Thoracic aorta endothelial cell (primary cell): ENCODE measurements at places on chromosomes 11 and 22. TPM values are rescaled to one million over a fixed set of nuclear protein-coding genes. Genes with fewer than 3 reads are reported as not detected.

Gene TUB
- 2.1 and 13.0 TPM in 2 replicates for total RNA-seq

Gene ACCS
- total RNA-seq = 4.8 and 8.2 TPM in 2 replicates

Gene TRIM29
- not detected in 2 replicates for total RNA-seq

Gene MMP12
- not detected in 2 replicates for total RNA-seq

Gene MS4A4A
- total RNA-seq = not detected in 2 replicates

Gene SHISA8
- not detected in 2 replicates for total RNA-seq

Gene RPS19BP1
- 43.4 and 68.9 TPM in 2 replicates for total RNA-seq

Gene PDGFD
- 11.8 and 12.2 TPM in 2 replicates for total RNA-seq

Gene SYT13
- total RNA-seq = not detected in 2 replicates

Gene OR56B1
- total RNA-seq = not detected in 2 replicates
